Activated CD4-positive, alpha-beta T cell treated with anti-CD3 and anti-CD28 coated beads, Interleukin-2, amount 50 U/mL, for 16 hours (primary cell): ENCODE measurements at places on chromosomes 6 and 20.

GRCh38 chr6:7341989-7342742 is 29.2 kb upstream of the SSR1 start:
- peak; percentile 9 for DNase-seq

DNA sequence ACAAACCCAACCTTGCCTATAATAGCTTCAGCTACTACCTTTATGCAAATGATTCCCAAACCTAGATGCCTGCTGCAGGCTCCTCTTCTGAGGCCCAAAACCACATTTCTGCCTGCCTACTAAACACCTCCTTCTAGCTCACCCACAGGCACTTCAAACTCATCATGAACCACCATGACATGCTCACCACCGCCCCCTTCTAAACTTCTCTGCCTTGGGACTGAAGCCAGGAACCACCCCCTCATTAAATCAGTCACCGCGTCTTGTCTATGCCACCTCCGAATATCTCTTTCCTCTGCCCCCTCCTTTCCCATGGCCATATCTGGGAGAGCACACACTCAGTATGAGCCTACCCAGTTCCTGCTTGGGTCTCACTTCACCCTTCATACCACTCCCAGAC is 101.2 kb downstream of the SNAP25 start:
- no peak for DNase-seq

- no peak for DNase-seq
These were observed 27.9 kb upstream of the MYMX start for GRCh38 chr6:44188819-44189218.

DNA sequence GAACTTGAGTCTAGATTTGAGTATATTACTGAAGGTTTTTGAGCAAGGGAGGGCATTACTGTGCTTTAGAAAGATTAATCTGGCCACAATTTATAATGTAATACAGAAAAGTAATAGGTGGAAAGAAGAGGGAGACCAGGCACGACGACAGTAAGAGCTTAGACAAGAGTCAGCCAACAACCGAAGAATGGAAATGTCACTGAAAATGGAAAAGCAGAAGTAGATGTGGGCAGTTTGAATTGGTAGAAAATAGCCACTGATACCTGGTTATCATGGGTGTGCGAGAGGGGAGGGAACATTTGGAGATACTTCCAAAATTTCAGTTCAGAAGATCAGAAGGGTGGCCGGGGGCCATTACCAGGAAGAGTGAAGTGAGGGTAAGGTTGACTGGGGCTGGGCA is 339.1 kb downstream of the UTRN start:
- no peak for DNase-seq

DNA sequence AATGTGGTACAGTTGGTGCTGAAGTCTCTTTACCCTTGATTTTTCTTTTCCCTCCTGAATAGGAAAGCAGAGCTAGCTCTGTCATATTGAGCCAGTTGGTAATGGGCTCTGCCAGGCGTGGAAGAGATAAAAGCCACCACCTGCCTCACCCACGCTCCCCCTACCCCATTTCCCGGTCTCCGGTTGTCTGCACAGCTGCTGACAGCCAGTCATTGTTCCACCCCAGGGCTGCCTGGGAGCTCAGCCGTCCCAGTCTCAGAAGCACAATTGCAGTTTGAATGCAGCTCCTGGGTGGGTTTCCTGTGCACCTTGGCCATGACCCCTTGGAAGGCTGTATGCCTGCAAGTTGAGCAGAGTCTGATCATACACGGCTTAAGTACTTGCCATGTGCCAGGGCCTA is 675.2 kb upstream of the FLRT3 start:
- DNase-seq, result no peak

- no peak for DNase-seq
These were observed 8.5 kb downstream of the STAU1 start for GRCh38 chr20:49179368-49180277.

- DNase-seq, result peak; percentile 5
These were observed 64.8 kb upstream of the POU3F2 start for GRCh38 chr6:98769546-98769945.

DNA sequence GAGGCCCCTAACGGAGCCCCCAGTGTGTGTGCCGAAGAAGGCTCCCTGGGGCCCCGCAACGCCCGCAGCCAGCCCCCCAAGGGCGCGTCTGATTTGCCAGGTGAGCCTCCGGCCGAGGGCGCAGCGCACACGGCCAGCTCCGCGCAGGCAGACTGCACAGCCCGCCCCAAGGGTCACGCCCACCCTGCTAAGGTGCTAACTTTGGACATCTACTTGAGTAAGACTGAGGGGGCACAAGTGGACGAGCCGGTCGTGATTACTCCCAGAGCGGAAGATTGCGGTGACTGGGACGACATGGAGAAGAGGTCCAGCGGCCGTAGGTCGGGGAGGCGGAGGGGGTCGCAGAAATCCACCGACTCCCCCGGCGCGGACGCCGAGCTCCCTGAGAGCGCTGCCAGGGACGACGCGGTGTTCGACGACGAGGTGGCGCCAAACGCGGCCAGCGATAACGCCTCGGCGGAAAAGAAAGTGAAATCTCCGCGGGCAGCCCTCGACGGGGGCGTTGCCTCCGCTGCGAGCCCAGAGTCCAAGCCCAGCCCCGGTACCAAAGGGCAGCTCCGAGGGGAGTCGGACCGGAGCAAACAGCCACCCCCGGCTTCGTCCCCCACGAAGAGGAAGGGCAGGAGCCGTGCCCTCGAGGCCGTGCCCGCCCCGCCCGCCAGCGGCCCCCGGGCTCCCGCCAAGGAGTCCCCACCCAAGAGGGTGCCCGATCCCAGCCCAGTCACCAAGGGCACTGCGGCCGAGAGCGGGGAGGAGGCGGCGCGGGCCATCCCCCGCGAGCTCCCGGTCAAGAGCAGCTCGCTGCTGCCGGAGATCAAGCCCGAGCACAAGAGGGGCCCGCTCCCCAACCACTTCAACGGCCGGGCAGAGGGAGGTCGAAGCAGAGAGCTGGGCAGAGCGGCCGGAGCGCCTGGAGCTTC is 117.0 kb downstream of the RTN4IP1 start:
- peak; percentile 83 for DNase-seq

DNA sequence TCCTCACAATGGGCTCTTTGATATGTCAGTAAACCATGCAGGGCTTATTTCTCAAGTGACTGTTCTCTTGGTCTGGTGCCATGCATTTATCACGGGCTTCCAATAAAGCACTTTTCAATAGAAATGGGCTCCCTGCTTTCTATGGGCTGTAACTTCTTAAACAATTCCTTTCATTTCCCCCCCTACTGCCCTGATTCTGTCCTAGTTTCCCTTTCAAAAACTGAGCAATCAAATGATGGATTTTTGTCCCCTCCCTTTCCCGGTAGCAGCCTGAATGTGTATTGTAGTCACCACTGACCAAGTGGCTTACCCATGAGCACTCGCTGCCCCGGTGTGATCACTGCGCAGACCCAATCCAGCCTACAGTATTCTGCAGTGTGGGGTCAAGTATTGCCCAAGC is 13.9 kb downstream of the RPS10 start:
- DNase-seq, result no peak

GRCh38 chr20:24785141-24786110 is 163.6 kb upstream of the CST7 start:
- no peak for DNase-seq

- DNase-seq, result no peak
These were observed 42.8 kb downstream of the HNF4A start for GRCh38 chr20:44398335-44398734.

GRCh38 chr6:5559651-5560050 is 298.3 kb downstream of the FARS2 start:
- DNase-seq, result no peak

GRCh38 chr6:110042670-110043296 is 64.7 kb downstream of the GPR6 start:
- no peak for DNase-seq

GRCh38 chr6:32790306-32790705 is 26.5 kb downstream of the HLA-DOB start:
- DNase-seq, result no peak

DNA sequence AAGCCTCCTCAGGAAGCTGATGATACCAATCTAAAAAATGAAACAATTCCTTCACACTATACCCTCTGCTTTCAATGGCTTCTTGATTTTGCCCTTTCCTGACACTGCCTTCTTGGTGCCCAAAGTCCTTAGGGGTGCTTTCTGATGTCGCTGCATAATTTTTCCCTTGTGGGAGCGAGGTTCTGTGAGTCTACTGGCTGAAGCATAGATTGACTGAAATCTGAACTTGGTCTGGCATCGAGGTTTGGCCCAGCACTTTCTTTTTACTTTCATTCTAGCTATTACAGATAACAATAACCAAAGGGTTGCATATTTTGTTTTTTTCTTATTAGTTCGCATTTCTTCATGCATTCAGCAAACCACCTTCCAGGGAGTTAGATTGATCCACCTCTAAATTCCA is 65.8 kb downstream of the E2F3 start:
- DNase-seq, result peak; percentile 43

- no peak for DNase-seq
These were observed 48.9 kb upstream of the CCN6 start for GRCh38 chr6:112005013-112005371.
